Type B pancreatic cell (in vitro differentiated cells): ENCODE measurements at places on chromosomes 1 and 21. TPM values are rescaled to one million over a fixed set of nuclear protein-coding genes. Genes with fewer than 3 reads are reported as not detected.

PARP1 gene
- 106 and 186 TPM in 2 replicates for total RNA-seq

DNA sequence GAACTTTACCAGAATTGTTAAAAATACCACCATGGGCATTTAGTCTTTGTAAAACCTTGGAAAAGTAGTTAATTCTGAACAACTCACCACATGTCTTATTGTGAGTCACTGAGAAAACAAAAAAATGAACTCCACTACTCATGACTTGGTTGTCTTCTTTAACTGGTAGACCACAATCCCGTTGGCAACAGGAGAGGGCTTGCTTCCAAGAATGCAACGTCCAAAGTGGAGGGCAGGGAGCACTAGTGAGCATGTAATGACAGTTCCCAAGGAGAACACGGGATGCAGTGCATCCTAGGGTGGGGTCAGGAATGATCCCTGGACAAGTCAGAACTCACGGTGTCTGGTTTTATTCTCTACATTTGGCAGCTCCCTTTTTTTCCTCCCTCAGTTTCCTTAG is 15.2 kb upstream of the HMCN1 start:
- DNase-seq: no peak

GRCh38 chr1:154626456-154627256 is 18.7 kb upstream of the ADAR start:
- DNase-seq: no peak

- no peak for DNase-seq
Measured at GRCh38 chr1:74641876-74642275, 31.7 kb downstream of the ERICH3 start.
